ENCODE measurements at places on chromosomes 7 and 10.

DNA sequence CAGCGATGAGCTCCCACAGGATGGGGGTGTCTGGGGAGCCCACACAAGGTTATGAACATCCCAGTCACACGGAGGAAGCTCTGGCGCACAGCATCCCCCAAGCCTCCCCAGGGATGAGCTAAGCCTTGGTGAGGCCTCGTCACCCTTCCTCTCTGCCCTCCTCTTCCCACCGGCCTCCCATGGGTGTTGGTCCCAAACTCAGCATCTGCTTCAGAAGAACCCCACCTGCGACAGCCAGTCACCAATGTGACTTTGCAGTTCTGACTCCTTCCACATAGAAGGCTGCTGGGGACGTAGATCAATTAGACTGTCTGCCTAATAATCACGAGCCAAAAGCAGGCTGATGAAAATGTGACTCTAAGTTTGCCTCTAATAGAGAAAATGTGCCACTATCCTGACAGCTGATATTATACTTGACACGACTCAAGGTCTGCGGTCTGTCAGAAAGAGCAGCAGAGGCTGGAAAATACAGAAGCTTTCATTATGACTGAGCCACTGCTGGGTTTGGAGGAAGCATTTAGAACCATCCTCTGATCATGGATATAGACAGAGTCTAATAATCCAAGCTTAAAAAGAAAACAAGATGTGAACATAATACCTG, 116.0 kb upstream of the PFKP start:
- DNase-seq = no peak

GRCh38 chr10:5560142-5560816, 35.5 kb downstream of the CALML3 start:
- DNase-seq = no peak

DNA sequence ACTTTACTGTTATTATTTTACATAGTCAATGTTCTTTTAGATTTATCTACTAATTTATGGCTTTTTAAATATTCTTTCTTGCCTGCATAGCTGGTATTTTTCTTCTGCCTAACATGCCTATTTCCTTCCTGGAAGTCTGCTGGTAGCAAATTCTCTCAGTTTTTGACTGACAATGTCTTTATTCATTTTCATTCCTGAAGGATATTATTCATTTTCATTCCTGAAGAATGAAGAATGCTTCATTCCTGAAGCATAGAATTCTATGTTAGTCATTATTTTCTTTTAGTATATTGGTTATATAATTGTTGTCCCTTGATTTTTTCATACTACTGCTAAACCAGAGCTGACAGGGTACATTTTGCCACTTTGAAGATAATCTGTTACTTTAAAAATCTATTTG, 41.8 kb downstream of the TMEM168 start:
- no peak for DNase-seq

DNA sequence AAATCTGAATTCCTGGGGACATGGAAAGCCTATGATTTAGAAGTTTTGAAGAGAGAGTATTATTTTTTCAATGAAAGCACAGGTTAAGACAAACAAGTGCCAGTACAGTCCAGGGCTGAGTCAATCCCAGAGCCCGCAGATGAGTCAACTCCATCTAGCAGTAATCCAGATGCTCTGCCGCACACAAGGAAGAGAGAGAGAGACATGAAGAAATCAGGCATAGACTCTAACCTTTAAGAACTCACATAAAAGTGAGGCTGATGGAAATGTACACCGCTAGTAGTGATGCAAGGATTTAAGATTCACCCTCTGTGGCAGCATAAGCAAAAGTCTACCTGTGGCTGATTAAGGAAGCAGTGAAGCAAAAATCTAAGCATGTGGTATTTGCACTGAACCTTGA, 651.5 kb downstream of the TNS3 start:
- DNase-seq = no peak

- DNase-seq = peak; percentile 21
Measured at GRCh38 chr10:79025199-79025832, 43.5 kb upstream of the ZMIZ1 start.

DNA sequence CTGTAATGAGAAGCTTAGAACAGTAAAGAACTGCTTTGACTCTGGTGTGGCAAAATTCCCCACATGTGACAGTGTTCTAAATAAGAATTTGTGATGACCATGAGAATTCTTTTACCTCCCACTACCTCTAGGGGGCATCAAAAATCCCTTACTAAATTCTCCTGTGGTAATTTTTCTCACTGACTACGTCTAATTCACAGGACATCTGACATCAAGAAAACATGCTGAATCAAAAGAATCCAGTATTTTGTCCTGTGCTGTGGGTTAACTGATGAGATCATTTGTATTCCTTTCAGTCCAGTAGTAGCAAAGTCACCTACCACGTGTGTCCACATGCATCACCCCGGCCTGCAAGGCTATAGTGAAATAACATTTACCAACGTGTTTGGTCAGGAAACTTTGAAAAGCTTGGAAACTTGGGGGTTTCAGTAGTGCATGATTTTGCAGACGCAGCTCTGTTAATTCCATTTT, 103.8 kb downstream of the ATE1 start:
- DNase-seq = peak; percentile 35

DNA sequence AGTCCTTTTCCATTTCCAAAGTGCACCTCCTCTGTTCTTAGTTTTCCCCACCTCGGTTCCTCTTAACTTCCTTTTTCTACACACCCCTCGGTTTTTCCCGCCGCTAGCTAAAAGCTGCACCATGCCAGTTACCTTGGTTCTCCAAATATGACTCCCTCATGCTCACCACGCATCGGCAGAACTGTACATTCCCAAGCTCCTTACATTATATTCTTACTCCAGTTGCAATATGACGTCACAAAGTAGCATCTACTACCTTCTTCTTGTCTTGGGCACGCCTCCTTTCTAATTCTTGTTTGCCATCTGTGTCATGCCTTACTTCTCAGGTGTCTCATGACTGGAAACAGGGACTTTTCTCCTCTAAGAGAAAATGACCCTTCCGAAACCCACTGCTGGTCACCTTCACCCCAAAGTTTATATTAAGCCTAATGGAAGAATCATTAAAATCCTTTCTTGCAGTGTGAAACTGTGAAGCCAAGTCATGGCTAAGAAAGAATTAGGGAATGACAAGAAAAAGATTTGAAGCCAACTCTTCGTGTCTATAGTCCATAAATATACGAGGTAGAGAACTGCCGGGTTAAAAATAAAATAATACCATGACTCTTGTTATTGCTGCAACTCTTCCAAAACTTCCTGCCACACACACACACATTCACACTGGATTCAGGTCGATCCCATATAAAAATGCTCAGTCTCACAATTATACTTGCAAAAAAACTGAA, 1.7 kb downstream of the ESYT2 start:
- no peak for DNase-seq

DNA sequence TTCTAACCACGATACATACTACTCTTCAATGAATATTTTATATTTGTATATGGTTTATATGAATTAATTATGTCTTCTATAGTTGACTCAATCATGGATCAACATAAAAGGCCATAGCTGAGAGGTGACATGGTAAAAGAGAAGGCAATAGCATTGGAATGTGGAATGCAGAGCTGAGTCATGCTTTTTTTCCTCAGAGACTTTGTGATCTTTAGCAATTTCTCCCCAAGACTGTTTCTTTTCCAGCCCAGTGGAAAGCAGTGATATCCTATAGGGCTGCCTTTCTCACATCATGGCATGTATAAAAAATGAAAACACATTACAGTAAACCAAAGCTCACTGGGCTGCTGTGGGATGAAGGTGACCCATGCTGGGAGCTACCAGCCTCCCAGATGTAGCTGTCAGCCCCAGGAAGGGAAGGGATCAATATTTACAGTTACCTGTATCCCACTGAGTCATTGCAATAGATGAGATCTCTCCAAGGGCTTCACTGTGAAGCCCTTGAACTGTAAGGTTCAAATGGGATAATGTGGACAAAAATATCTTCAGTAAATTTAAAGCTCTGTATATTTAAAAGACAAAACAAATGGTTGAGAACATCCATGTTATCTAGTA, 30.2 kb downstream of the SLC39A12 start:
- DNase-seq = no peak

DNA sequence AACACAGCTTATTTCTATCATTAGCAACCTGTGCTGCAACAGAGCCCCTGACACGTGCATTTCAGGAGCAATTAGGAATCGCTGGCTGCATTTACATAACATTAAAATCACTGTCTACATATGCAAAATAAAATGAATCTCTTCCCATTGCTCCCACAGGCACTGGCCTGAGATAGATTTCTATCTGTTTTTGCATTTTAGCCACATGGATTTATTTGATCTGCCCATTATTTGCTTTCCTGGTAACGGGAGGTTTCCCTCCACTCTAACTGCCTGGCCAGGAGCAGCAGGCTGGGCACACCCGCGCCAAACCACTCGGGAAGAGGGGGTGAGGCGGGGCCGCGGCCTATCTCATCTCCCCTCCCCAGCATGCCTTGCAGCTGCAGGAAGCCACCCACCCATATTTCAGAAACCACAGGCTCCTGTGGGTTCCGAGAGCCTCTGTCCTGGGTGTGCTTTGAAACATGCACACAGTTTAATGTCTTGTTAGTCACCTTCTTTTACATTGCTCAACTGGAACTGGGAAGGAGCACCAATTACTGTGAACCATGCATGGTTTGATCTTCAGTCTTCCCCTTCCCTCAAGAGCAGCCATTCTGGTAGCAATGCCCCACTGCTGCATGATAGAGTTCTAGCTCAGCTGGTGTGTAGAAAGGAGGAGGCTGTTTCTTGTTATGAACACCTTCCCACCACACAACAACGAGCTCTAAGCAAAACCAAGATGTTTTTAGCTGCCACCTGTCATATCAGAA, 37.7 kb upstream of the IKZF1 start:
- DNase-seq = no peak

- DNase-seq = no peak
Measured at GRCh38 chr7:50640256-50640655, 75.1 kb upstream of the DDC start.

DNA sequence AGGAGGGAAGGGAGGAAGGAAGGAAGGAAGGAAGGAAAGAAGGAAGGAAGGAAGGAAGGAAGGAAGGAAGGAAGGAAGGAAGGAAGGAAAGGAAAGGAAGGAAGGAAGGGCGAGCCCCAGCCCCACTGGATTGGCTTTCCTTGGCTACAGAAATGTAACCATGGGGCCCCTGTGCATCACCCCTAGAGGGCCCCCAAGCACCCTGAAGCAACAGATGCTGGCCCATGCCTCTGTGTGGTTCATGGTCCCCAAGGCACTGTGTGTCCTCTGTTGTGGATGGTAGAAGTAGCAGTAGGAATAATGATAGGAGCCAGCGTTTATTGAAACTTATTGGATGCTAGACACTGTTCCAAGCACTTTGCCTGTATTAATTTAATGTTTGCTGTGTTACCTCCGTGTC, 116.6 kb upstream of the MACROH2A2 start:
- no peak for DNase-seq

GRCh38 chr7:121026159-121026558, 37.6 kb downstream of the CPED1 start:
- no peak for DNase-seq

GRCh38 chr10:63711361-63711760, 190.2 kb downstream of the REEP3 start:
- DNase-seq = no peak

- no peak for DNase-seq
Measured at GRCh38 chr10:113386005-113386404, 166.8 kb upstream of the HABP2 start.

DNA sequence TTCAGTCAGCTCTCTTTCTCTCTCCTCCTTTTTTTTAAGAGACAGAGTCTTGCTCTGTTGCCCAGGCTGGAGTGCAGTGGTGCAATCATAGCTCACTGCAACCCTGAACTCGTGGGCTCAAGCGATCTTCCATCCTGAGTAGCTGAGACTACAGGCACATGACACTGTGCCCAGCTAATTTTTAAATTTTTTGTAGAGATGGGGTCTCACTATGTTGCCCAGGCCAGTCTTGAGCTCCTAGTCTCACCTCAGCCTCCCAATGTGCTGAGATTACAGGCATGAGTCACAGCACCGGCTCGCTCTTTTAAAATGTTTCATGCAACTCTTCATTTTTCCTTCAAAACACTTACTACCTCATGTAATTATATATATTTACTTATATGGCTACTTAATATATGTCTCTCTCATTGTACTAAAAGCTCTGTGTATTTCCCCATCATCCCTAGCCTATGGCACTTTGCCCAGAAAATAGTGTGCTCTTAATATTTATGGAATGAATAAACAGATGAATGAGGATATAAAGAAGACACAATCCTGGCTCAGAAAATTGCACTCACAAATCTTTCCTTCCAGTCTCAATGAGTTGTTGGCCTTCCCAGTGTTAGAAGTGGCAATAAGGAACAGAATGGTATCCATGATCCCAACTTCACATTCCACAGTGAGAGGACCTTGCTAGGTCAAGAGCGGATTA, 33.9 kb downstream of the EBLN1 start:
- no peak for DNase-seq

- no peak for DNase-seq
Measured at GRCh38 chr7:111642373-111642772, 80.1 kb upstream of the IMMP2L start.

DNA sequence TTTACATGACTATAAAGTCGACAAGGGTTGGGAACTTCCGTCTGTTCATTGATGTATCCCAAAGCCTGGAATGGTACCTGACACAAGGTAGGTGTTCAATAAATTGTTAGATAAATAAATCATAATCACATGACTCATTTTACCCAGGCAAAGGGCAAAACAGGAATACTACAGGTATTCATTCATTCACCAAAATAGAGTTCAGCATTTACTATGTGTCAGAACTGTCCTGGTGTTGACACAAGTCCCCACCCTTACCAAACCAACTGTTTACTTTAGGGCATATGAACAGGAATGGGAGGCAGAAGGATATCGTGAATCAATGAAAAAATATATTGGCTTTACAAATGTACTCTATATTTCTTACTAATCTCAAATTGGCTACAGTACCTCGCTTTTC, 666 bp upstream of the YAE1 start:
- no peak for DNase-seq

GRCh38 chr10:4260483-4261124, 475.6 kb upstream of the KLF6 start:
- no peak for DNase-seq

Data from putamen (tissue), 1 donor.